Activated T-cell treated with anti-CD3 and anti-CD28 coated beads, Interleukin-2, amount 50 U/mL, for 24 hours (primary cell): ENCODE measurements at places on chromosomes 1 and 21.

GRCh38 chr1:163781146-163781545 lies 459.4 kb downstream of the NUF2 start:
- H3K4me3 ChIP-seq, result no peak overlapping the region
- H3K27me3 ChIP-seq, result no peaks in the 10 kb centered on the region
- H3K27ac ChIP-seq, result no peak overlapping the region
- no peaks in the 10 kb centered on the region for H3K36me3 ChIP-seq
- no peaks in the 10 kb centered on the region for H3K4me1 ChIP-seq

GRCh38 chr1:176699821-176700220 lies 236.8 kb downstream of the PAPPA2 start:
- H3K27me3 ChIP-seq, result no peaks in the 10 kb centered on the region
- H3K36me3 ChIP-seq, result no peaks in the 10 kb centered on the region
- no peak overlapping the region for H3K4me3 ChIP-seq
- DNase-seq, result no peak

DNA sequence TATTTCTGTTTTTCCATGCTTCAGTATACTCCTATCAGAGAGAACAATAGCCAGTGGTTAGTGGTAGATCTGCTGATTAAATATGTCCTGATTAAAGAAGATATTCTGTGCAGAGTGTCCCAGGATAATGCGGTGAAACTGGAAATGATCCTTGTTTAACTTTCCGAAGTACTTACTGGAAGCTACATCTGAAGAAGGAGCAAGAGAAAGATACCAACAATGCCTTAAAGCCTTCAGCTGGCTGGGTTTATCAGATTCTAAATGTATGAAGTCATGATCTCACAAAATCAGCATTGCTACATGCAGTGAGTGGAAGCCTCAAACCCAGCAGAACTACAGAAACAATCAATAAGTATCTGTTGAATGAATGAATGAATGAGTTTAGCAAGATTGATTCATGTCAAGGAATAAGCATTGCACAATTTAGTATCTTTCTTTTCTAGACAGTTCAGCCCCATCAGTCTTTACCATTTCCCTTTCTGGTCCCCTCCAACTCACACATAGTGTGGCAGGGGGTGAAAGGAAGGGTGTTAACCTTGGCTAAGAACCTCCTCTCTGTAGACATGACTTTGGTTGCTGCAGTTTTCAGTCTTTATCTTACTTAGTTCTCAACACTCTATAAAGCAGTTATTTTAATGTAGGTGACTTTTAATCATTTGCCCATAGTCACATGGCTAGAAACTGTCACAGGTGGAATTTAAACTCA lies 24.7 kb upstream of the DNASE2B start:
- H3K36me3 ChIP-seq, result no peaks in the 10 kb centered on the region
- DNase-seq, result no peak
- no peaks in the 10 kb centered on the region for H3K4me1 ChIP-seq
- H3K27me3 ChIP-seq, result no peaks in the 10 kb centered on the region
- no peak overlapping the region for H3K27ac ChIP-seq

GRCh38 chr1:94119796-94120569 lies 965 bp downstream of the ABCA4 start:
- no peaks in the 10 kb centered on the region for H3K27me3 ChIP-seq
- no peaks in the 10 kb centered on the region for H3K36me3 ChIP-seq
- no peak overlapping the region for H3K27ac ChIP-seq
- no peaks in the 10 kb centered on the region for H3K4me1 ChIP-seq
- no peak for DNase-seq
